Regular cardiac myocyte (primary cell): ENCODE measurements at places on chromosomes 6 and 20. TPM values are rescaled to one million over a fixed set of nuclear protein-coding genes. Genes with fewer than 3 reads are reported as not detected.

The SCRT2 gene
- total RNA-seq: not detected in 2 replicates

The HLA-DRB5 gene
- total RNA-seq: 0.28 TPM in 1 of 2 replicates, not detected in the other

The BMP7 gene
- total RNA-seq: not detected in 2 replicates

The LRRN4 gene
- total RNA-seq: 0.28 and 0.38 TPM in 2 replicates

The ULBP2 gene
- total RNA-seq: 8.7 and 12.5 TPM in 2 replicates

The THEMIS gene
- under 0.01 and 0.19 TPM in 2 replicates for total RNA-seq

The NINL gene
- total RNA-seq: 3.1 and 10.1 TPM in 2 replicates

The CLIC5 gene
- total RNA-seq: under 0.01 TPM in 1 of 2 replicates, not detected in the other

The CBLN4 gene
- not detected in 2 replicates for total RNA-seq

The PRDM1 gene
- total RNA-seq: 0.58 and 2.0 TPM in 2 replicates

The MYLK4 gene
- 0.19 and 0.28 TPM in 2 replicates for total RNA-seq

The MRPS10 gene
- total RNA-seq: 42.6 and 58.1 TPM in 2 replicates

The ZNF292 gene
- 20.7 and 42.0 TPM in 2 replicates for total RNA-seq

The STMND1 gene
- total RNA-seq: not detected in 2 replicates
